Esophagus muscularis mucosa (tissue), 4 donors: ENCODE measurements at places on chromosomes 13 and 19. TPM values are rescaled to one million over a fixed set of nuclear protein-coding genes. Genes with fewer than 3 reads are reported as not detected.

The FAM83E gene
- 0.33 TPM for total RNA-seq

The KLK14 gene
- total RNA-seq: 0.52 TPM

The GPR12 gene
- 0.26 TPM for total RNA-seq

The OR10H1 gene
- not detected for total RNA-seq

The SIGLEC9 gene
- 2.0 TPM for total RNA-seq

The KLK8 gene
- not detected for total RNA-seq

The MCEMP1 gene
- 0.34 TPM for total RNA-seq

The PRTN3 gene
- total RNA-seq: not detected

The HIPK4 gene
- total RNA-seq: under 0.01 TPM

The TRIM13 gene
- total RNA-seq: 38.6 TPM

- no peaks in the 10 kb centered on the region for H3K4me1 ChIP-seq
- no peaks in the 10 kb centered on the region for H3K36me3 ChIP-seq
- H3K4me3 ChIP-seq: no peak overlapping the region
- H3K27me3 ChIP-seq: no peaks in the 10 kb centered on the region
Observed at GRCh38 chr13:74647991-74648390, 513.8 kb upstream of the KLF12 start.

DNA sequence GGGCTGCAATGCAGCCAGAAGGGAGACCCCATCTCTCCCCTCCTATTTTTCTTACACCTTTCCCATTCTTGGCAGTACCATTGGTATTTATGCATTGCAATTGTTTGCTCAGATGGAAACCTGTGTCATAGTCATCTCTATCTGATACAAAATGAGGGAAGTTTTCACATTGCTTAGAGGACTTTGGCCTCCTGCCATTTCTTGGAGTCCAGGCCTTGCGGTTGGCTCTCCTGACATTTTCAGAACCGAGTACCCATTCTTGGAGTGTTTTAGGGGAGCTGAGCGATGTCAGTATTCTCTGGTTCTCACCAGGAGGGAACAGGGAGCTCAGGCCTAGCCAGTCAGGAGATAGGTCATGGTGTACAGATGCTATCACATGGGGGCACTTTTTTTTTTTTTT lies 1.5 kb downstream of the SIN3B start:
- H3K27me3 ChIP-seq: no peaks in the 10 kb centered on the region
- H3K27ac ChIP-seq: no peak overlapping the region
- peaks cover 20% of the 10 kb centered on the region for H3K4me1 ChIP-seq
- no peak overlapping the region for H3K4me3 ChIP-seq

GRCh38 chr13:79481685-79482052 lies 714 bp downstream of the NDFIP2 start:
- no peak for DNase-seq
- peak overlapping the region; percentile 79 for H3K27ac ChIP-seq
- no peaks in the 10 kb centered on the region for H3K36me3 ChIP-seq
- peaks cover 16% of the 10 kb centered on the region for H3K4me1 ChIP-seq

- no peaks in the 10 kb centered on the region for H3K27me3 ChIP-seq
- no peaks in the 10 kb centered on the region for H3K36me3 ChIP-seq
- H3K4me3 ChIP-seq: peak overlapping the region; percentile 71
- peak overlapping the region; percentile 89 for H3K27ac ChIP-seq
- peaks cover 10% of the 10 kb centered on the region for H3K4me1 ChIP-seq
- DNase-seq: no peak
Observed at GRCh38 chr13:38350114-38350617, 515 bp downstream of the UFM1 start.

- no peaks in the 10 kb centered on the region for H3K36me3 ChIP-seq
- H3K4me1 ChIP-seq: peaks cover 18% of the 10 kb centered on the region
- no peak overlapping the region for H3K4me3 ChIP-seq
- no peak for DNase-seq
- no peak overlapping the region for H3K27ac ChIP-seq
Observed at GRCh38 chr13:99652141-99652540, 150.9 kb downstream of the TM9SF2 start.

GRCh38 chr13:85853161-85853894 lies 54.1 kb upstream of the SLITRK6 start:
- H3K4me1 ChIP-seq: no peaks in the 10 kb centered on the region
- no peak overlapping the region for H3K27ac ChIP-seq
- no peaks in the 10 kb centered on the region for H3K36me3 ChIP-seq
- H3K4me3 ChIP-seq: no peak overlapping the region

DNA sequence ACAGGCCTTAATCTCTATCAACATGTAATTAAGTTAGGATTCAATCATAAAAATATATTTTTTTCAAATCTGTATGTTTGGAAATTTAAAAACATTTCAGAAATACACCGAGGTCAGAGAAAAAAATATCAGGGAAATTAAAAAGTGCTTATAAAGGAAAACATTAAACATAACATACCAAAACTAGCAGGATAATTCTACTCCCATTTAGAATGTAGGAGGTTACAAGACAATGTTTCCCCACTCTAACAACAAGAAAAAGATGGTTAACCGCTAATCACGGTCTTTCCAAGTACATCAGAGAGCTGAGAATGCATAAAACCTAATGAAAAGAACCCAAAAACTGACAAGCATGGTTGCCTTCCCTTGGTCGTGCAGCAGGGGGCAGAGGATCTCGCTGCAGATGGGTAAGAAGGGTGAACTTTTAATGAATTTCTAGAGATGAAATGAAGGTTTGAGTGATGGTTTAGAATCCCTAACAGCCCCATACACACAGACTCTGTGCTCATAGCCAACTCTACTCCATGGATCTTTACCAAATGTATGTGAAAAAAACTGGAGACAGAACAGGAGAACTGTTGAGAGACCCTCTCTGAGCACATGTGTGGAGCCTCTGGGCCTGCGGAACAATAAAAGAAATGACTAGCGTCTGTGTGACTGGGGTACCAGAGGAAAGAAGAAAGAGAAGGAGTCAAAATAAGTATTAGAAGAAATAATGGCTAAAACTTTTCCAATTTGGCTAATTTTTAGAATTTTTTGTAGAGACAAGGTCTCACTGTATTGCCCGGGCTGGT lies 51.3 kb upstream of the LSM14A start:
- H3K4me3 ChIP-seq: no peak overlapping the region
- DNase-seq: no peak
- no peaks in the 10 kb centered on the region for H3K27me3 ChIP-seq
- H3K4me1 ChIP-seq: no peaks in the 10 kb centered on the region
- no peaks in the 10 kb centered on the region for H3K36me3 ChIP-seq

GRCh38 chr13:22095794-22096193 lies 424.9 kb downstream of the FGF9 start:
- H3K36me3 ChIP-seq: no peaks in the 10 kb centered on the region
- H3K27me3 ChIP-seq: no peaks in the 10 kb centered on the region
- no peak overlapping the region for H3K27ac ChIP-seq
- H3K4me1 ChIP-seq: no peaks in the 10 kb centered on the region
- H3K4me3 ChIP-seq: no peak overlapping the region

DNA sequence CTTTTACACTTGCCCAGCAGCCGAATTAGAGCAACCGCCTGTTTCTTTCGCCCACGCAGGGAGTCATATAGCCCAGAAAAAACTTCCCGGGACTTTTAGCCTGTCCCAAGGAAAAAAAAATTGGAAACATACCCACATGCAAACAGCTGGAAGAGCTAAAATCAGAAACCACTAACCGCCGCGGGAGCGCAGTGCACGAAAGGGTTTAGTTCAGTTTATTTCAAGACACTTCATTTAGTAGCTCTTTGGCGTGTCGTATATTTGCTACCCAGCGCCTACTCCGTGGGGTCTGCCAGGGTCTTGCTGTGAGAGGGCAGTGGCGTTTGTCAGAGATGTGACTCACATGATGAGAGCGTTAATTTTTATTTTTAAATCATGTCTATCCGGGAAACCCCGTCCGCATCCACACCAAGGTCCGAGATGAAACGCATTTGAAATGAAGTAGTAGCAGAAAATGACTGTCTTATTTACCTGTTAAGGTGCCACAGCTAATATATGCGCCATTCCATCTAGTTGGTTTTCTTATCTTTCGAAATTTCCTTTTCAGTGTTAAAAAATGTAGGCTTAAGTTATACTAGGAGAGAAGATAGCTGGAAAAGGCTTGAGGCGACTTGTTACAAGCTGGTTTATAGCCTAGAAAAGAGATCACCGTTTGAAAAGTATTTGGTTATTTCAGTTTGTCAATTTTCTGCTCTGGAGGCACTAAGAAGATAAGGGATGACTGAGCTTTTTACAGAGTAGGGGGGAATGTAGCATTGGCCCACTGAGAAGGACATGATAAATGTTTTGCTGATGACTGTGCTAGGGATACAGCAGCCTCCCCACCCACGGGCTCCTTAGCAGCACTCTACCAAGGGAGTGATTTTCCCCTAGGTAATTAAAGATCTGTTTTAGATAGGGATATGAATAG lies 1.7 kb downstream of the KLF5 start:
- DNase-seq: no peak
- H3K4me1 ChIP-seq: peaks cover 19% of the 10 kb centered on the region
- H3K36me3 ChIP-seq: no peaks in the 10 kb centered on the region
- peak overlapping the region; percentile 78 for H3K27ac ChIP-seq
- peak overlapping the region; percentile 88 for H3K4me3 ChIP-seq
- H3K27me3 ChIP-seq: peaks cover 3% of the 10 kb centered on the region

DNA sequence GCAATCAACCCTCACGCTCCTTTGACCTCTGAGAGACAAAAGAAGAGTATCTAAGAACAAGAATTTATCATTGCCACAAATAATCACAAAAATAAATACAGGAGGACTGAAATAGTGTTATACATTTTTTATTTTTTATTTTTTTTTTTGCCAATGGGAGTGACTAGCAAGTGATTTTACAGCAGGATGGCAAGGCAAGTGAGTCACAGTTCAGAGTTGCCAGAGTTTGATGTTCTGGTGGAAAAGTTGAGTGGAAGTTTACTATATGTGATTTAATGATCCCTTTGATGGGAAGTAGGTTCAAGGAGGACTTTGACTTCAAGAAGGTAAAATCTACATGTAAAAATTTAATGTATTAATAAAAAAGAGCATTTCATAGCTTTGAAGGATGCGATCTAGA lies 2691.4 kb downstream of the PCDH9 start:
- no peaks in the 10 kb centered on the region for H3K36me3 ChIP-seq
- no peak overlapping the region for H3K4me3 ChIP-seq
- no peak overlapping the region for H3K27ac ChIP-seq
- DNase-seq: no peak

DNA sequence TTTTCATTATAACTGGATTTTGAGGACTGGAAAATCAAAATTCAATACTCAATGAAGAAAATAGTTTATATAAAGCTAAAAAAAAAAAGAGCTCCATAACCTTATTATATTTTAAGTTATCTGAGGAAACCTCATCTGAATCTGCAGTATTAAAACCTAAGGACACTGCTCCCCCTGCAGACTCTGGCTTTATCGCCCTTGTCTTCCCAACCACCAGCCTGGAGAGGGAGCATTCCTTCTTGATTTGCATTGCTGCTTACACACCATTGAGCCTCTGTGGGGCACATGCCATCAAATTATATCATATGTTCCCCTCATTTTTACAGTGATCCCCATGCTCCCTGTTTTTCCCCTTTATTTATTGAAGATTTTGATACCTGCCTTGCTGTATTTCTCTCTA lies 871.4 kb upstream of the GPC6 start:
- H3K4me3 ChIP-seq: no peak overlapping the region
- H3K27ac ChIP-seq: no peak overlapping the region
- H3K27me3 ChIP-seq: no peaks in the 10 kb centered on the region
- H3K4me1 ChIP-seq: no peaks in the 10 kb centered on the region

DNA sequence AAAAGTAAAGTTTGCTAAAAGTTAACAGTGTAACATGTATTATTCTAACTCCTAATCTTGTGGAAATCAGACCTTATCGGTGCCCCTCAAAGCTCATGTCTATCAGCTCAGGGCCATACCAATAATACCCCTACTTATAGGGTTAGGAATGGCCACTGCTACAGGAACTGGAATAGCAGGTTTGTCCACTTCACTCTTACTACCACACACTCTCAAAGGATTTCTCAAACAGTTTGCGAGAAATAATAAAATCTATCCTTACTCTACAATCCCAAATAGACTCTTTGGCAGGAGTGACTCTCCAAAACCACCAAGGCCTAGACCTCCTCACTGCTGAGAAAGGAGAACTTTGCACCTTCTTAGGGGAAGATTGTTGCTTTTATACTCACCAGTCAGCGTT lies 1677.7 kb downstream of the OLFM4 start:
- no peak overlapping the region for H3K27ac ChIP-seq
- no peak overlapping the region for H3K4me3 ChIP-seq
- no peaks in the 10 kb centered on the region for H3K27me3 ChIP-seq
- DNase-seq: no peak

DNA sequence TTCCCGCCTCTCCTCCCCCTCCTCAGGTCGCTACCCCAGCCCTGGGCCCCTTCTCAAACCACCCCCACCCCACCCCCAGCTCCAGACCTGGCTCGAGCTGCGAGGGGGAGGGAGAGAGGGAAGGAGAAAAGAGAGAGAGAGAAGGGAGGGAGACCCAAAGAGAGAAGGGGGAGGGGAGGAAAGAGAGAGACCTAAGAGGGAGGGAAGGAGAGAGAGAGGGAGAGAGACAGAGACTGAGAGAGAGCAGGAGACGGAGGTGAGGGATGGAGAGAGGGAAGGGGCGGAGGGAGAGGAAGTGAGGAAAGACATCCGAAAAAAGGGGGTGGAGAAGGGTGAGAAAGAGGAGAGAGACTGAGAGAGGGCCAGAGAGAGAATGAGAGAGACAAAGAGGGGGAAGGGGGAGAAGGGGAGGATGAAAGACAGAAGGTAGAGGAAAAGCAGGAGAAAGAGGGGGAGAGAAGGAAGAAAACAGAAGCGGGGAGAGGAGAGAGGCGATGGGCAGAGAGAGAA lies 2.0 kb upstream of the SPACA6 start:
- peaks cover 70% of the 10 kb centered on the region for H3K4me1 ChIP-seq
- H3K27me3 ChIP-seq: no peaks in the 10 kb centered on the region
- peak overlapping the region; percentile 100 for H3K27ac ChIP-seq
- peak overlapping the region; percentile 97 for H3K4me3 ChIP-seq
- H3K36me3 ChIP-seq: peaks cover 12% of the 10 kb centered on the region

GRCh38 chr13:24360106-24360505 lies 50.7 kb downstream of the C1QTNF9 start:
- H3K27me3 ChIP-seq: no peaks in the 10 kb centered on the region
- no peak overlapping the region for H3K4me3 ChIP-seq
- H3K27ac ChIP-seq: no peak overlapping the region
- no peaks in the 10 kb centered on the region for H3K36me3 ChIP-seq
- H3K4me1 ChIP-seq: no peaks in the 10 kb centered on the region

GRCh38 chr13:26476111-26476781 lies 81.2 kb upstream of the WASF3 start:
- H3K27me3 ChIP-seq: no peaks in the 10 kb centered on the region
- H3K27ac ChIP-seq: peak overlapping the region; percentile 84
- H3K4me3 ChIP-seq: peak overlapping the region; percentile 43
- DNase-seq: no peak
- peaks cover 26% of the 10 kb centered on the region for H3K4me1 ChIP-seq
- no peaks in the 10 kb centered on the region for H3K36me3 ChIP-seq

- no peak for DNase-seq
- H3K4me1 ChIP-seq: no peaks in the 10 kb centered on the region
- no peaks in the 10 kb centered on the region for H3K27me3 ChIP-seq
- no peaks in the 10 kb centered on the region for H3K36me3 ChIP-seq
- no peak overlapping the region for H3K4me3 ChIP-seq
- no peak overlapping the region for H3K27ac ChIP-seq
Observed at GRCh38 chr13:105721016-105721415, 814.4 kb downstream of the EFNB2 start.

GRCh38 chr13:113471844-113472243 lies 18.6 kb upstream of the ADPRHL1 start:
- H3K36me3 ChIP-seq: peaks cover 55% of the 10 kb centered on the region
- no peaks in the 10 kb centered on the region for H3K4me1 ChIP-seq
- H3K4me3 ChIP-seq: no peak overlapping the region
- peak; percentile 57 for DNase-seq
- no peaks in the 10 kb centered on the region for H3K27me3 ChIP-seq
